Amniotic stem cell (primary cell): ENCODE measurements at places on chromosomes 11 and 22.

DNA sequence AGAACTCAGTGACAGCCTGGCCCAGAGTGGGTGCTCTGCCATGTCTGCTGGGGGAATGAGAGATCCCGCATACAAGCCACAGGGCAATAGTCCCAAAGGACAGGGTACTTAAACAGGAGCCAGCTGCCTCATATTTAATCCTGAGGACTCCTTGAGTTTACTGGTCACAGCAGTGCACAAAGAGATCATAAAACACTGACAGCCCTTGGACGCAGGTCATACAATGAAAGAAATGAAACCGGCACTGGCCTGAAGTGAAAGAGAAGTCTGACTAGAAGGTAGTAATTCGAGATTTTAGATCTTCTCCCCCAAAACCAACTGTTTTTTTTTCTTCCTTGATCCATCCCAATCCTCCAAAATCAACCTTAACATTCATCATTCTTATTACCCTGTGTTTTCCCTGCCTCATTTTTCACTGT is 299.8 kb upstream of the SYN3 start:
- DNase-seq = no peak

GRCh38 chr11:37973941-37974340 is 1375.9 kb upstream of the RAG2 start:
- DNase-seq = no peak

DNA sequence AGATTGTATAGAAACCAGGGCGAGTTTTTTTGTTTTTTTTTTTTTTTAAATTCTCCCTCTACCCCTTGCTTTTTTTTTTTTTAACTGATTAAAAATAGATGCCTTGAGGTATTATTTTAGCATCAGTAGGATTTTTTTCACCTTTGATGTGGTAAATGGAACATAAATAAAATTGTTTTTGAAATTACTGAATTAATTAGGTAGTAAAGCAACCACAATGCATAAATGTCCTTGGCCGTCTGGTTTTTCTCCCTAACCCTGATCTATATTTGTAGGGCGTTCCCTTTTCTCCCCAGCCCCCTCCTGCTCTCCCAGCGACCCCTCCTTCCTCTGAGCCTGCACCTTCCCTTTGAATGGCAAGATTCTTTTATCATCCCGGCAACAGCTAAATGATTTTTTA is 107.8 kb downstream of the ZBTB16 start:
- no peak for DNase-seq

DNA sequence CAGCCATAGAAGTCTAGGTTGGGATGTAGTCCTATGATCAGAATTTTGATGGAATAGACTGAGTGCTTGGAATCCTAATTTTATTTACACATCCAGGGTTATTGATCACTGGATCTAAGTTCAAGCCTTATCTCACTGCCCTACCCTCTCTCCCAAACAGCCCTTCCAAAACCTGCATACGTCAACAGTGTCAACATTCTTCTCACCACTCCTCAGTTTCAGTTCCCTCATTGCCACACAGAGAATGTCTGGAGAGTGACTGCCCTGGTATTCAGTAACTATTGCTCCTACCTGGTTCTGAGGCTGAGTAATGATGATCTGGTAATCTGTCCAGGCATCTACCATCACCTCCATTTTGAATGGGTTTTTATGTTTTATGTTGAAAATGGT is 60.0 kb downstream of the GLYATL1 start:
- no peak for DNase-seq

DNA sequence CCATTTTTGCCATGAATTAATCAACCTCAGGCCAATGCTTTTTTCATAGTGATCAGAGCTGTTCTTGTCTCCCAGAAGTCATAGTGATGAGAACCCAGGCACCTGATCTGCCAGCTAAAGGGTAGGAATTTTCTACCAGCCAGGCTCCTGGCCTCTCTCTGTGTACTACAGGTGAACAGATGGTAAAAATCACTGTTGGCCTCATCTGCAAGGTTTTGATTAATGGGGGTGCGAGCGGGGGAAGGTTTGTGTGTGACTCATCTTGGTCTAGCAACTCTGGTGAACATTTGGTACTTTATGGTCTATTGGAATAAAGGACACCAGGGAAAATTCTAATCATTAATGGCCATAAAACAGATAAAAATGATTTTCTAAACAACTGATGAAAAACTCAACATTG is 14.4 kb upstream of the APOL4 start:
- DNase-seq = no peak

DNA sequence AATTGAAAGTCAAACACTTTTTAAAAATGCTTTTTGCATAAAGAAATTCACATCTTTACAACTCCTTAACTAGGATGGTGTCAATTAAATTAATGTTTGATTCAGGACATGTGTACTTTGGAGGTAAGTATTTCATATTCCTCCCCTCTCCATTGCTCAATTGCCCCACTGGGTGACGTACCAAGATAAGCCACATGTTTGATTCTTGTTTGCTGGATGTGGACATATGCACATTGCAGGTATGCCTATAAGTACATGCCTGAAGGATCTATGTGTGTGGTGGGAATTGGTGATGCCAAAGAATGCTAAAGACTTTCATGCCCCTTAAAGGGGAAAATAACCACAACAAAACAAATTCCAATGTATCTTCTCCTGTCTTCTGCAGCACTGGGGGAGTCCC is 5.8 kb downstream of the CD44 start:
- DNase-seq = no peak

DNA sequence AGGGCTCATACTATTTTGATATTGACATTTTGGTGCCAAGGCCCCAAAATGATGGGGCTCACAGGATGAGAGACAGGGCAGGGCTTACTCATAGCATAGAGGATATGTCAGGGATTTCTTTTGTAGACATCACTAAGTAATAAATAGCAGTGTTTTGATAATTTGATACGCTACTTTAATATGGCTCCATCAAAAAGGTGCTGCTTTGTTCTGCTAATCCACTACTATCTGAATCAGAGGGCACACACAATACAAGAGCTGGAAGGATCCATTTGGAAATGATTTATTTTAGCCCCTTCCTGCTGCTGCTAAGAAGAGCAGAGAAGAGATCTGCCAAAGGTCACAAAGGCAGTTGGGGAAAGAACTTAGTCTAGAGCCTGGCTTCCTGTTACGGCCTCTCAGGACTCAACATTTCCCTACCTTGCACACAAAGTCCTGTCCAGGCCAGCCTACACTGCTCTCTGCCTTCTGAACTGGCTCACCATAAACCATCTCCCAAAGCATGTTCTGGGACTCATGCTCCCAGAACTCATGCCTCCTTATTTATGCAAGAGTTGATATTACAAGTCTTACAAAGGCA is 261.3 kb upstream of the ARHGAP20 start:
- no peak for DNase-seq

DNA sequence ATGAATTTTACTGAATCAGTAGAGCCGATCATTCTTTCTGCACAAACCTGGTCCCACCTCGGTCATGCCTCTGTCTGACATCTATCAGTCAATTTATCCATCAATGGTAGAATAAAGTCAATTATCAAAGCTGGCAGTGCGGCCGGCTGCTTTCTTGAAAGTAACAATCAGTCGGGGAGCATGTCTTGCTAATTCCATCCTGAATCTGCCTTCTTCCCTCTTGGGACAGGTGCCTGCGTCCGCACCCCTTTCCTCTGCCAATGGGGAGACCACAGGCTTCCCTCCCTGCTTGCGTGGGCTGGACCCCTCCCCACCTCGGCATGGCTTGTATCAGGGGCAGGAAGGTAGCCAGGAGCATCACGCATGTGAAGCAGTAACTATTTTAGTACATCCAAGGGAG is 962.9 kb downstream of the BRD1 start:
- no peak for DNase-seq

DNA sequence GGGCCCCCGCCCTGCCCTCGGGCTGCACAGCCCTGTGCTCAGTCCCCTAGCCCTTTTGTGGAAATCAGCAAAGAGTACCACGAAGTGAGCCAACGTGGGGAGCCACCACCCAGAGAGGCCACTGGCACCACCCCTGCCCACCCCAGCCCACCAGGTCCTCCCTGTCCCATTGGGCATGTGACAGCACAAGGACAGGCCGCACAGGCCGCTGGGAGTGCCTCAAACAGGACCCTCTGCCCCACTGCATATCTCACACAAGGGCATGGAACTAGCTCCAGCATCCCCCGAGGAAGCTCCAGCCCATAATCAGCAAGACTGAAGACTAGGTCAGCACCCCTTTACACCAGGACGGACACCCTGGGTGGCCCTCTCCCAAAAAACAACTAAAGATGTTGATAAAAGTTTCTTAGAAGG is 29.7 kb downstream of the GNB1L start:
- DNase-seq = no peak

GRCh38 chr11:111452817-111453552 is 59.2 kb downstream of the BTG4 start:
- DNase-seq = no peak

- no peak for DNase-seq
Measured at GRCh38 chr11:67213178-67213621, 53.1 kb upstream of the GRK2 start.
